ENCODE measurements at places on chromosomes 1 and 21.

- DNase-seq, result no peak
These were observed 193.3 kb downstream of the EIF4G3 start for GRCh38 chr1:20983297-20983889.

GRCh38 chr1:1889847-1890505 is 911 bp downstream of the GNB1 start:
- DNase-seq, result peak; percentile 54

DNA sequence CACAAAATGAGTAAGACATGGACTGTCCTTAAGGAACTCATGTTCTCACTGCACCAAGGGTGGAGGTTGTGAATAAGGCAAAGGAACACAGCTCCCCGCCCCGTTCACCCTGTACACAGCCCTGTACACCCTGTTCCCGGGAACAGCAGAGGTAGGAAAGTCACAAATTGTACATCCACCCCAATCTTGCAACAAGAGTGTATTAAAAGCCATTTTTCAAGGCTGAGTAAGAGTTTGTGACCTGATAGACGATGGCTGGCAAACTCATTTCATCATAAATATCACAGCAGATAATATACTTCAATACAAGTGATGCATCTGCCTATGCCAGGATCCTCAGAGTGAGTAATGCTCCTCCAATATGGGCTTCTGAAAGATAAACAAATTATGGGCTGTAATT is 52.5 kb upstream of the CAMK1G start:
- DNase-seq, result peak; percentile 13

GRCh38 chr1:161946071-161946987 is 77.3 kb downstream of the OLFML2B start:
- no peak for DNase-seq

- no peak for DNase-seq
These were observed 33.2 kb upstream of the EPHA8 start for GRCh38 chr1:22529901-22530621.
